ENCODE measurements at places on chromosomes 3 and 15. TPM values are rescaled to one million over a fixed set of nuclear protein-coding genes. Genes with fewer than 3 reads are reported as not detected.

DNA sequence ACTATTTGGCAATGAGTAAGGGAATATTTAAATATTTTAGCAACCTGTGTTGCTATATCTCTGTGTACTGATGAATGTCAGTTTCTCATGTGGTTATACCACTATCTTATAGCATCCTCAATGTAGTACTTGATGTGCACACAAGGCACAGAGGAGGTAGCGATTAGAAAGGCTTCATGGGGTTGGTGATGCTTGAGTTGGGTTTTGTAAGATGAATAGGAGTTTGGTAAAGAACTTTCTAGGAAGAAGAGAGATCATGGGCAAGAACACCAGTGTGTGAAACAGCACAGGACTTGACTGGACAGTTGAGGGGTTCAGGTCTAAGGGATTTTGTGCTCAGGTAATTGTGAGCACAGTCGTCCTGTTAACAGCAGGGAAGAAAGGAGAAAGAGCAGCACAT lies 38.1 kb downstream of the LPP start:
- no peak overlapping the region for H3K27ac ChIP-seq
- DNase-seq, result no peak
- no peaks in the 10 kb centered on the region for H3K27me3 ChIP-seq
- H3K4me3 ChIP-seq, result no peak overlapping the region
- no peaks in the 10 kb centered on the region for H3K36me3 ChIP-seq

DNA sequence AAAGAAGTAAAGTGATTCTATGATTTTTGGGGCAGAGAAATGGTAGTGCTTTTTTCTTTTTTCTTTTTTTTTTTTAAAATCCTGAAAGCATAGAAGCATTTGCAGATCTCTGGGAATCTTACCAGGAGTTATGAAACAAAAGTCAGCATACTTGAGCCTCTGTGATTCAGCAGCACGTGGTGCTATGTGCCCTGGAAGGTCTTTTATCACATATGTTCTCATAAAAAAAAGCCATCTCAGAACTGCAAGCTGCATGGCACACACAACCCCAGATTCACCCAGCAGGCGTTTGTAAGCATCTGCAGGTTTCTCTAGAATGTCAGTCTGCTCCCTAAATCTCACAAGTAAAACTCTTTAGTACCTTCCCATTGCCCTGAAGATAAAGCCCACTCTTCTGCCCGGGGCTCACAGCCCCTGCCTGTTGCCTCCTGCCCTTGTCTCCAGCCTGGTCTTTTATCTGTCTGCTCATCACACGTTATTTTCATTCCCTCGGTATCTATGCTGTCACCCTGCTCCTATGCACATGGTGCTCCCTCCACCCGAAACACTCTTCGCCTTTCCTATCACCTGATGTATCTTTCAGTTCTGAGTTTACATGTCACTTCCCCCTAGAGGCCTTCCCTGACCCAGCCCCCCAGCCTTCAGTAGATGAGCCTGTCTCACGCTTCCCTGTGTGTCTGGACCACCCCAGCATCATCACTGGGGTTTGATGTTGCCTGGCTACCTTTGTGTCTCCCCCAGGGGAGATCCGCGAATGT lies 72.4 kb downstream of the CHDH start:
- H3K27me3 ChIP-seq, result no peaks in the 10 kb centered on the region
- no peak overlapping the region for H3K27ac ChIP-seq
- no peaks in the 10 kb centered on the region for H3K36me3 ChIP-seq
- no peaks in the 10 kb centered on the region for H3K4me1 ChIP-seq
- DNase-seq, result no peak

GRCh38 chr3:163766112-163766511 lies 1312.2 kb downstream of the SI start:
- H3K27me3 ChIP-seq, result no peaks in the 10 kb centered on the region
- no peak overlapping the region for H3K27ac ChIP-seq
- H3K4me1 ChIP-seq, result no peaks in the 10 kb centered on the region
- H3K4me3 ChIP-seq, result no peak overlapping the region
- no peaks in the 10 kb centered on the region for H3K36me3 ChIP-seq

DNA sequence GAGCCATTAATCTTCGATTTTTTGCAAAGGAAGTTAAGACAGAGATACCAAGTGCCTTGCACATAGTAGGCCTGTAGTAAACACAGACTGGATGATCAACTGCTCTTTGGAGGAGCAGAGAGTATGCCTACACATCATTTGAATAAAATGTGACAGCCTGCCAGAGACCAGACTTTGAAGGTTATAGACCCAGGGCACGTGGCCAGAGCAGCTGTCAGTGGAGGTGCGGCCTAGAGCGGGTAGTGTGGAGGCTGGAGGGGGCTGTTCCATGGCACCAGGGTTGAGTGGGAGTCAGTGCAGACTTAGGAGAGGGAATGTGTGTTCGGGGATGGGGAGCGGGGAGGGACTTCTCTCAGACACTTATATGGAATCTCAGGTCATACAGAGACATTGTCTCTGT lies 80.8 kb downstream of the SMAD3 start:
- no peaks in the 10 kb centered on the region for H3K36me3 ChIP-seq
- no peak for DNase-seq

DNA sequence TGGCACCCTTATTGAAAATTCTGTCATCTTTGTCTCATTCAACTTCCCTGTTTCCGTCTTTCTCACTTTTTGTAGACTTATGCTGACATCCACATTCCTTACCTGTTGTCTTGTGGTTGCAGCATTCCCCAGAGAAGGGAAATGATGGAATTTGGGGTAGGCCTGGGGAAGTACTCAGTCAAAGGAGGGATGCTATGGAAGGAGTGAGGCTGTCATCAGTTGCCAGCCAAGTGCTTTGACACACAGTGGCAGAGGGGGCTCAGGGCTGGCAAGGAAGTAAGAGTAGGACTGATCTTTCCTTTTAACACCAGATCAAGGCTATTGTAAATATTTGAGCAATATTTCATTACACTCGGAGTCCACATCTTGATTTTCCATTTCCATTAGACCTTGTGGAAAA lies 64.4 kb downstream of the RPLP1 start:
- no peak for DNase-seq
- no peak overlapping the region for H3K27ac ChIP-seq
- no peaks in the 10 kb centered on the region for H3K27me3 ChIP-seq
- no peak overlapping the region for H3K4me3 ChIP-seq
- H3K36me3 ChIP-seq, result no peaks in the 10 kb centered on the region

DNA sequence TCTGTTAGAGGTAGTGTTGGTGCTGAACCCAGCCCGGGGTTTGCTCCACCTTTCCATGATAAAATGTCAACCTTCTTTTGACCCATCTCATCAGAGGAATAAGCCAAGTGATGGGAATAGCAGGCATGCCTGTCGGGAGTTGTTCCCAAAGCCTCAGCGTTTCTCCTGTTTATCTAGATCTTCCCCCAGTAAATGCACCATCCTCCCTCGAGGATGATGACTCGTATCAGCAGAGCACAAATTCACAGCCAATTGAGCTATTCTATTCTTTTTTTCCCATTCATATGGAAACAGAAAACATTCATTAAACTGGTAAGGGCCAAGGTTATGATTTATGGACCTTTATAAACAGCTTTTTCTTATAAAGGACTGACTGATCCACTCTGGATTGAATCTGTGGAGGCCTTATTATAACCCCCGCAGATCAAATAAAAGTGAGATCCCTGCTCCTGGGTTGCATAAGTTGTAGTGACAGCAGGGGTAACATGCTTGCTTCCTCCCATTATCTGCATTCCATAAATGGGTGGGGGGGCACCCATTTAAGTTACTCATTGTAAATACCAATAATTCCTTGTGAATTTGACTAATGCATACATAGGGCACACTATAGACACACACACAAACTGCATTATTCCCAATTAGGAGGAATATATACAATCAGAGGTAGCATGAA lies 207.3 kb downstream of the PLCL2 start:
- DNase-seq, result no peak
- no peak overlapping the region for H3K4me3 ChIP-seq
- no peak overlapping the region for H3K27ac ChIP-seq
- H3K4me1 ChIP-seq, result peaks cover 23% of the 10 kb centered on the region

GRCh38 chr3:118181274-118181673 lies 853.4 kb downstream of the IGSF11 start:
- no peaks in the 10 kb centered on the region for H3K36me3 ChIP-seq
- no peaks in the 10 kb centered on the region for H3K27me3 ChIP-seq
- no peak overlapping the region for H3K4me3 ChIP-seq

DNA sequence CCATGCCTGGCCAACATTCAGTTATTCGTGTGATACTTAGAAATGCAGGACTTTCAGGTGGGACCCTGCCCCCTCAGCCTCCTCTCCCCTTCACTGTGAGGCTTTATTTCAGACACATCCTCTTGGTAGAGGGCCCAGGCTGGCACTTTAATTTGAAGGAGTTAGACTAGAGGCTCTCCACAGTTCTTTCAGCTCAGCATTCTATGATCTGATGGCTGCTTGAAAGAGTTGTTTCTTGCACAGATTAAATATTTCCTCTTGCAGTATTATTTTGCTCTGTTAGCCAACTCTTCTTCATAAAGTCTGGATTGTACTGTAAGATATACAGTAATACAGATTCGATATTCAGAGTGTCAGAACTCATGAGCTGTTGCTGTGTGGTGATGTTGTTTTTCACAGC lies 35.1 kb downstream of the CTDSPL start:
- no peaks in the 10 kb centered on the region for H3K36me3 ChIP-seq
- H3K27ac ChIP-seq, result no peak overlapping the region
- H3K27me3 ChIP-seq, result no peaks in the 10 kb centered on the region
- DNase-seq, result no peak
- H3K4me1 ChIP-seq, result no peaks in the 10 kb centered on the region
- no peak overlapping the region for H3K4me3 ChIP-seq

DNA sequence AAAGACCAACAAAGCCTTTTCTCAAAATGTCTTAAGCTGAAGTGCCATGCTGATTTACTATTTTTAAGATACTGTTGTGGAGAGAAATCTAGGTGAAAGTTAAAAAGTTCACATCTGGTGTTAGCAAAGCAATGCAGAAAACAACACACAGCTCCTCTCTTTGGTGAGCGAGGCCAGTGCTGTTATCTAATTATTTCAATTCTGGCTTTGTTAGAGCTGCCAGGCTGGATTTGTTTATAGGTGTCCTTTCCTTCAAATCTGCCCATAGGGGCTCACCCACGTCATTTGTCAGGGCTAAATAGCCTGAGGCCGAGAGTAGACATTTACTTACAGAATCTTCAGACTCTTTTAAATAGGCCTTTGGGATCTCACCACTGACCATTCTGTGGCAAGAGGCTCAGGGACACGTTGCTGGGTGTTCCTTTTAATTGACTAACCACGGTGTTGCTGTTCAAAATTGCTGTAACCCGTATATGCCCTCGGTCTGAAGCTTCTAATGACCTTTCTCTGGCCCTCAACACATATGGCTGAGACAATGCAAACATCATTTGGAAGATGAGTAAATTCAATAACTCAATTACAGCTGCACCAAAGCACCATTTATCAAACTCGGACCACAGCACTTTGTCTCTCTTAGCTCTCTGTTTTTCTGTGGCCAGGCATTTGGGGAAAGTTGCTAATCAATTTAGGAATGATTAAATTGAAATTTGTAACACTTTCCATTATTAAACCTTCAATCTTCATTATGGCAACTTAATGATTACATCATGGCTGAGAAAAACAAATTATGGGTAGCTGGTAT lies 152.6 kb downstream of the PDZRN3 start:
- no peak overlapping the region for H3K4me3 ChIP-seq
- no peak for DNase-seq
- no peaks in the 10 kb centered on the region for H3K36me3 ChIP-seq
- H3K27ac ChIP-seq, result no peak overlapping the region
- no peaks in the 10 kb centered on the region for H3K27me3 ChIP-seq

DNA sequence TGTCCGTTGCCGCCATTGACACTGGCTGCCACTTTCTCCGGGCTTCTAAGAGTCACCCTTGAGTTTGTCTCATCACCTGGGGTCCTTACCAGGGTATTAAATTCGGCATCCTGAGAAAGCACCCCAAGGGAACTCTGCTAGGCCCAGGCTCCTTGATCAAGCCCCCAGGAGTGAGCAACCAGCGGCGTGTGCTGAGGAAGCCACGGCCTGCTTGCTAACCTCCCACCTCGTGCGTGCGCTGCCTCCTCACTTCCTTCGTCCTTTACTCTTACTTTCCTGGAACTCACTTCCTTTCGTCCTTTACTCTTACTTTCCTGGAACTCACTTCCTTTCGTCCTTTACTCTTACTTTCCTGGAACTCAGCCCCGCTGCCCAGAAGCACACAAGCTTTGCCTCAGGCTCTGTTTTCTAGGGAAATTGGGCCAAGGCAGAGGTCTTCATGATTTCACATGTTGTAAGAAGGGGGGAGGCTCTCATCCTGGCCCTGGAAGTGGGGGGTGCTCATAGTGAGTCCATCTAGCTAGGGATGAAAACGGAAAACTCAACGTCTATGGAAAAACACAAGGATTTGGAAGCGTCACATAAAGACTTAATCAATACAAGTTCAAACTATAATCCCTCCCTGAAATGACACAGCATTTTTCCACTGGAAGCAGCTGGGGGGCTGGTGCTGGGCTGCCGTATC lies 36.7 kb upstream of the BDH1 start:
- no peak for DNase-seq
- no peaks in the 10 kb centered on the region for H3K27me3 ChIP-seq
- H3K27ac ChIP-seq, result peak overlapping the region; percentile 45
- no peaks in the 10 kb centered on the region for H3K36me3 ChIP-seq

- H3K36me3 ChIP-seq, result no peaks in the 10 kb centered on the region
- DNase-seq, result no peak
- no peak overlapping the region for H3K4me3 ChIP-seq
- H3K27me3 ChIP-seq, result no peaks in the 10 kb centered on the region
- no peak overlapping the region for H3K27ac ChIP-seq
- no peaks in the 10 kb centered on the region for H3K4me1 ChIP-seq
Observed at GRCh38 chr3:151067158-151067557, 18.3 kb upstream of the MED12L start.

GRCh38 chr3:11548721-11549131 lies 95.0 kb downstream of the VGLL4 start:
- no peak for DNase-seq
- no peak overlapping the region for H3K27ac ChIP-seq
- H3K27me3 ChIP-seq, result no peaks in the 10 kb centered on the region
- no peaks in the 10 kb centered on the region for H3K36me3 ChIP-seq
- H3K4me1 ChIP-seq, result no peaks in the 10 kb centered on the region

- no peak for DNase-seq
- no peak overlapping the region for H3K27ac ChIP-seq
- no peaks in the 10 kb centered on the region for H3K27me3 ChIP-seq
Observed at GRCh38 chr15:35319354-35319753, 226.6 kb downstream of the DPH6 start.

GRCh38 chr3:16849229-16849628 lies 35.5 kb upstream of the PLCL2 start:
- peak overlapping the region; percentile 22 for H3K4me3 ChIP-seq
- no peaks in the 10 kb centered on the region for H3K27me3 ChIP-seq
- H3K4me1 ChIP-seq, result peaks cover 45% of the 10 kb centered on the region
- H3K36me3 ChIP-seq, result no peaks in the 10 kb centered on the region
- peak; percentile 70 for DNase-seq

DNA sequence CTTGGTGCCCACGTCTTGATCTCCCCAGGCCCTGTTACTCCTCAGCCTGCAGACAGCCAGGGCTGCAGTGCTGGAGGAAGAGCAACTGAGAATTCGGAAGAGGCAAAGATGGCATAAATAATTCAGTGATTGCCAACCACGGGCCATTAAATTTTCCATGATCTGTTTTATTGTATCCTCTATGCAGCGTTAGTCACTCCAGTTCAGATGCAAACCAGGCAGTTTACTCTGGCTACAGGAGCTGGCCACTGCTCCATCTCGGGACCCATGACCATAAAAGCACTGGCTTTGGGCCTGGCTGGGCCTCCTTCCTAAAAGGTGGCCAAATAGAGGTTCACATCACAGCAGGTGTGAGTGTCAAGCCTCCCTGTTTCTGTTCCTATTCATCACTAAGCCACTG lies 137.6 kb upstream of the TLE3 start:
- no peaks in the 10 kb centered on the region for H3K36me3 ChIP-seq
- no peak overlapping the region for H3K27ac ChIP-seq
- no peaks in the 10 kb centered on the region for H3K4me1 ChIP-seq
- DNase-seq, result no peak
- H3K4me3 ChIP-seq, result no peak overlapping the region

Gene ROPN1
- not detected for total RNA-seq

Gene ACAN
- total RNA-seq, result not detected

Gene CSPG4
- not detected for total RNA-seq

Gene ZDHHC23
- total RNA-seq, result 4.3 TPM

Gene NKTR
- total RNA-seq, result 54.1 TPM
